ENCODE measurements at places on chromosomes 6 and 20. TPM values are rescaled to one million over a fixed set of nuclear protein-coding genes. Genes with fewer than 3 reads are reported as not detected.

Gene C20orf204
- total RNA-seq: 3.1 TPM

- no peaks in the 10 kb centered on the region for H3K27me3 ChIP-seq
- DNase-seq: no peak
- no peak overlapping the region for H3K4me3 ChIP-seq
- H3K27ac ChIP-seq: no peak overlapping the region
These were observed 63.2 kb upstream of the TIAM2 start for GRCh38 chr6:154931711-154932424.

DNA sequence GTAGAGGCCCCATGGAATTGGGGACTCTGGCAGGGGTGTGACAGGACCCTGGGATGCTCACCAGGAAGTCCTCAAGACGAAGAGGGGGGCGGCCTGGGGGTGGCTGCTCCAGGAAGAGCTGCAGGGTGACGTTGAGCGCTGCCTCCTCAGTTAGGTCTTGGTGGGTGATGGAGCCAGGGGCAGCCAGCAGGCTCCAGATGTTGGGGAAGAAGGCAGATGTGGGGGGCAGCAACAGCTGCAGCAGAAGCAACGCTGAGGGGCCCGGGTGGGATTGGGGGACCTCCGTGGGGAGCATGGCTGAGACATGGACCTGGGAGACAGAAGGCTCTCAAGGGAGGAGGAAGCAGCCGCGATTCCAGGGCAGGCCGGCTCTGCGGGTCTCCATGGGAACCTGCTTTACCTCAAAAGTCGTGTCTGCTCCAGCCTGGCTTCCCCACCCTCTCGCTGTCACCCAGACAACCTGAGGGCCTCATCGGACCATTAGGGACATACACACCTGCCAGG, 591 bp downstream of the VWA7 start:
- H3K27ac ChIP-seq: peak overlapping the region; percentile 15
- H3K4me3 ChIP-seq: no peak overlapping the region
- peaks cover 16% of the 10 kb centered on the region for H3K36me3 ChIP-seq
- DNase-seq: no peak
- no peaks in the 10 kb centered on the region for H3K4me1 ChIP-seq

GRCh38 chr20:5918856-5919625, 31.3 kb downstream of the TRMT6 start:
- no peaks in the 10 kb centered on the region for H3K27me3 ChIP-seq
- no peaks in the 10 kb centered on the region for H3K36me3 ChIP-seq
- H3K27ac ChIP-seq: no peak overlapping the region
- H3K4me3 ChIP-seq: no peak overlapping the region

DNA sequence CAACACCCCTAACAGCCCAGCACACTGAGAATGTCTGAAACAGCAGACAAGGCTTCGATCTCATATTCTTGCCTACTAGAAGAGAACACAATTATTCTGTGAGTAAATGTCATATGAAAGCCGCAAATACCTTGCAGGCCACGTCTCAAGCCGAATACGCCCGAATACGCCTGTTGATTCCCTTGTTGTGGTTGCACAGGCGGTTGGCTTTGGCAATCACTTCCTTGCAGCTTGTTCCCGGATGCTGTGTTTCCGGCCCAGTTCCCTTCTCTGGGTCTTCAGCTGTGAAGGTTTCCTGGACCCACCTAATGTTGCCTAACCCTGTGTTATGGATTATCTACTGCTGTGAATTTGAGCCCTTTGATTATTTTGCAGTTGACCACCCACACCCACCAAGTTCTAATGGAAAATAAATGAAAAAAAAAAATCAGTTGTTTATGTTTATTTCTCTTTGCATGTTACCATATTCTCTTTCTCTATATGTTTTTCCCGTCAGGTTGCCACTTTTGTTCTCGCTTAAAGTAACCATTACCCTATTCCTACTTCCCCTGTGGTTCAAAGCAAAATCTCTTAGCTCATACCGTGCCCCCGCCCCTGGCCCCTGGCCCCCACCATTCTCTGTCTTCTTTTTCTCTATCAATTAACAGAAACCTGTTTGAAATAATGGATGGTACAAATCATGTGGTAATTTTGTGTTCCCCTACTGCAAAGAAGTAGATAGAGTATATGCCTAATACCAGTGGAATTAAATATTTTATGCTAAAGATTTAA, 172.4 kb downstream of the ADGB start:
- H3K36me3 ChIP-seq: no peaks in the 10 kb centered on the region
- H3K27me3 ChIP-seq: no peaks in the 10 kb centered on the region
- DNase-seq: no peak
- H3K4me3 ChIP-seq: no peak overlapping the region

Gene MYL9
- total RNA-seq: 335 TPM

- no peak for DNase-seq
- H3K4me3 ChIP-seq: no peak overlapping the region
- H3K27ac ChIP-seq: no peak overlapping the region
- no peaks in the 10 kb centered on the region for H3K4me1 ChIP-seq
- H3K36me3 ChIP-seq: no peaks in the 10 kb centered on the region
These were observed 28.9 kb upstream of the FAM83D start for GRCh38 chr20:38897267-38897666.

Gene AVP
- total RNA-seq: 3.1 TPM

Gene HLA-DRB5
- not detected for total RNA-seq

Gene TCP11
- total RNA-seq: 33.3 TPM

GRCh38 chr6:6742535-6742934, 154.0 kb downstream of the LY86 start:
- no peak for DNase-seq
- H3K36me3 ChIP-seq: no peaks in the 10 kb centered on the region
- H3K4me1 ChIP-seq: no peaks in the 10 kb centered on the region
- no peak overlapping the region for H3K27ac ChIP-seq
- no peaks in the 10 kb centered on the region for H3K27me3 ChIP-seq

Gene SNAP91
- total RNA-seq: 7.2 TPM

Gene NXT1
- 39.2 TPM for total RNA-seq

GRCh38 chr6:144722925-144723324, 437.8 kb downstream of the UTRN start:
- H3K27ac ChIP-seq: no peak overlapping the region
- no peaks in the 10 kb centered on the region for H3K27me3 ChIP-seq
- no peak for DNase-seq
- H3K4me3 ChIP-seq: no peak overlapping the region
- H3K4me1 ChIP-seq: no peaks in the 10 kb centered on the region
- H3K36me3 ChIP-seq: no peaks in the 10 kb centered on the region

DNA sequence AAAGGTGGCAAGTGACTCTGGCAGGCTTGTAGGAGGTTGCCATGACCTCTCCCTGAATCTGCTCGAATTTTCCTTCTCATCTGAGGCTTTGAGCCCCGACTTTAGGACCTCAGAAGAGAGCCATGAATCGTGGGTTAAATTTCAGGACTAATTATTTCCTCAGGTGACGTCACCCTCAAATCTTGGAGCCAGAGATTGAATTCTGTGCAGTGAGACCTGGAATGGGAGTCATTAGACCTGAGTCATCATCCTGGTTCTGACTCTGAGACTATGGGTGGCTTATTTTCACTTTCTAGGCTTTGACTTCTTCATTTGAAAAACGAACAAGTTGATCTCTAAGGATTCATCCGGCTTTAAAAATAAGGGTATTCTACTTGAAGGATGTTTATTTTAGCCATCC, 48.5 kb upstream of the PDYN start:
- no peaks in the 10 kb centered on the region for H3K27me3 ChIP-seq
- H3K36me3 ChIP-seq: no peaks in the 10 kb centered on the region
- H3K27ac ChIP-seq: no peak overlapping the region
- no peaks in the 10 kb centered on the region for H3K4me1 ChIP-seq

Gene PPIL6
- total RNA-seq: 6.0 TPM

- no peaks in the 10 kb centered on the region for H3K27me3 ChIP-seq
- no peaks in the 10 kb centered on the region for H3K36me3 ChIP-seq
- no peak for DNase-seq
- H3K4me3 ChIP-seq: no peak overlapping the region
- no peaks in the 10 kb centered on the region for H3K4me1 ChIP-seq
These were observed 339.2 kb downstream of the PRKN start for GRCh38 chr6:162388383-162388777.

GRCh38 chr6:35181933-35182612, 31.7 kb upstream of the SCUBE3 start:
- DNase-seq: no peak
- no peaks in the 10 kb centered on the region for H3K4me1 ChIP-seq
- no peaks in the 10 kb centered on the region for H3K27me3 ChIP-seq
- H3K27ac ChIP-seq: no peak overlapping the region
- no peak overlapping the region for H3K4me3 ChIP-seq

DNA sequence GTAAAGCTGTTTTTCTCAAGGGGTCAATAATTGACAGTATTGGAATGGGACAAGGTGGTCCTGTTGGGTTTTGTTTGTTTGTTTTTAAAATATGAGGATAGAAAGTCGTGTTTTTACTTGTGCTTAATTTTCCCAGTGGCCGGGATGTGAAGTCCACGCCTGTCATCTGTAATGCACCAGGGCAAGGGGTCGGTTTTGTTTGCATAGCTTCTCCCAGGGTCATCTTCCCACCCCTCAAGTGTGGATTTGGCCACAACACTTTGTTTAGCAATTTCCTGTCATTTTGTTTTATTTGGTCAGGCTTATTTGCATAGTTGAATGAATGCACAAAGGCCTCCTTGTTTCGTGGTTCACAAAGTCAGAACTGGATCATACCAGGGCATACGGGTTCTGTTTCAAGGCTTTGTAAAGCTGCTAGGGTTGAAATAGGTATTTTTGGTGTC, 29.8 kb downstream of the SYNJ2 start:
- no peak overlapping the region for H3K27ac ChIP-seq
- no peak overlapping the region for H3K4me3 ChIP-seq
- DNase-seq: no peak

Gene AIF1
- 14.6 TPM for total RNA-seq

Gene IP6K3
- 3.1 TPM for total RNA-seq

GRCh38 chr6:14272737-14273085, 155.1 kb downstream of the CD83 start:
- H3K36me3 ChIP-seq: no peaks in the 10 kb centered on the region
- peaks cover 6% of the 10 kb centered on the region for H3K4me1 ChIP-seq
- no peak for DNase-seq

- H3K27ac ChIP-seq: no peak overlapping the region
- H3K4me3 ChIP-seq: no peak overlapping the region
- no peaks in the 10 kb centered on the region for H3K27me3 ChIP-seq
- peaks cover 3% of the 10 kb centered on the region for H3K4me1 ChIP-seq
- H3K36me3 ChIP-seq: no peaks in the 10 kb centered on the region
- DNase-seq: no peak
These were observed 7.1 kb downstream of the MAP3K5 start for GRCh38 chr6:136784910-136785746.

DNA sequence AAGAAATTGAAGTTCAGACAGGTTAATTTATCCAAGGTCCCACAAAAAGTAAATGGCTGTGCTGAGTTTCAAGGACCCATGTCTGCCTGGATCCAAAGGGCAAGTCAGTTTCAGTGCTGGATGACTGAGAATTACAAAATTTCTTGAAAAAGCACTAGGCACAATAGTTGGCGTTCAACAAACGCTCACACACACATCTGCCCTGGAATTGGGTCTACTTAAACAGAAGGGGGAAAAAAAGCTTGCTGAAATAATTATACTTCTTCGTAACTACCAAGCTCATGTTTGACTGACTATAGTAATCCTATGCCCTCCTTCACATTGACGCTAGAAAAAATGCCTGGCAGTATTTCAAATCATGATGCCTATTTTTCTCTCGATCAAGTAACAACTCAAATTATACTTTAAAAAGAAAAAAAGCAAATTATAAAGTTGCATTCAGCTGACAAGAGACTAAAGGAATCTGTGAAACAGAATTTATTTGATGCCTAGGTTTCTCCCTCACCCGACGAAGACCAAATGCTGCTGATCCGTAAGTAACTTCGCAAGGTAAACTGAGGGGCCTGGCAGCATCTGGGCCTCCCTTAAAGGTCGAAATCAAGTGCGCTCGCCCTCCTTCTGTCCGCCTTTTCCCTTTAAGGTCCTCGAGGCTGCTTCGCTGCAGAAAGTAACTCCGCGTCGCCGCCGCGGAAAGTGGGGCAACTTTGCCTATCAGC, 650 bp upstream of the CD2AP start:
- peak overlapping the region; percentile 97 for H3K4me3 ChIP-seq
- no peaks in the 10 kb centered on the region for H3K4me1 ChIP-seq
- no peaks in the 10 kb centered on the region for H3K27me3 ChIP-seq
- no peak for DNase-seq
- no peaks in the 10 kb centered on the region for H3K36me3 ChIP-seq
- H3K27ac ChIP-seq: peak overlapping the region; percentile 98

DNA sequence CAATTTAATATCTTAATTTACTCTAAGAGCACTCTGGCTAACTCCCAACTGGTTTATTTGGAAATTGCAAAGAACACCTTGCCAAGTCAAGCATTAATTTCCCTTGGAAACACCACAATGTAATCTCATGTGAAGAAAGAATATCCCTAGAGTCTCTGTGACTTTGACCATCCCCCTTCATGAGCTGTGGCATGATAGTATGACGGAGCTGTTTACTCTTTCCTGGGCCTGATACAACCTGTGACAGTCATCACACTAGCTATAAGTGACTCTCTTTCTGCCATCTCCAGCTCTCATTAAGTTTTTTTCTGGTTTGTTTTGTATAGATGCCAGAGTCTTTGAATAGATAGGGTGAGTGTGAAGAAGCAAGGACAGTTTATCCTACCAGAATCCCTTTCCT, 470.3 kb upstream of the JARID2 start:
- no peak overlapping the region for H3K4me3 ChIP-seq
- no peaks in the 10 kb centered on the region for H3K27me3 ChIP-seq
- no peak for DNase-seq

- H3K27me3 ChIP-seq: no peaks in the 10 kb centered on the region
- H3K27ac ChIP-seq: no peak overlapping the region
- no peaks in the 10 kb centered on the region for H3K4me1 ChIP-seq
- H3K36me3 ChIP-seq: no peaks in the 10 kb centered on the region
- no peak for DNase-seq
- H3K4me3 ChIP-seq: no peak overlapping the region
These were observed 240.8 kb downstream of the TFAP2A start for GRCh38 chr6:10174056-10174455.

DNA sequence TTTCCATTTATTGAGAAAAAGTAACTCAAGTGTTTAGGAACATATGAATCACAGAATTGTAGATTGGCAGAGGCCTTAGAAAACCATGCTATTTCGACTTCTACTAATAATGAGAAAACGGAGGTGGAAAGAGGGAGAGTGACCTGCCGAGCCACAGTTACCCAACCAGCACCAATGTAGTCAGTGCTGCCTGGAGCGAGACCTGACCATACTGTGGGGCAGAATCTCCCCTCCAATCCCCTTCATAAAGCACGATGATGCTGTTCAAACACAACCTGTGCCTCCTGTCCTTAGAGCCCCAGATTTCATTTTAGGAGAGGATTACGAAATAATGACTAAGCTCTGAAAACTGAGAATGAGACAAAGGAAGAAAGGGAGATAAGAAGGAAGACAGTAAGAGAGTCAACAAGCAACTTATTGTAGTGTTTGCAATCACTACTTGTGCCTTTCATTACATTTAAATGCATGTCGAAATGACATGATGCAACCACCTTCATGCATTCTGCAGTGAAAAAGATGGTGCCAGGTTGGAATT, 70.6 kb downstream of the ATXN1 start:
- H3K27me3 ChIP-seq: no peaks in the 10 kb centered on the region
- H3K4me3 ChIP-seq: no peak overlapping the region
- DNase-seq: no peak
- H3K36me3 ChIP-seq: no peaks in the 10 kb centered on the region

All from prostate gland (tissue), 2 donors.